Kasumi-1 (cell line): ENCODE measurements at places on chromosomes 7 and 10.

DNA sequence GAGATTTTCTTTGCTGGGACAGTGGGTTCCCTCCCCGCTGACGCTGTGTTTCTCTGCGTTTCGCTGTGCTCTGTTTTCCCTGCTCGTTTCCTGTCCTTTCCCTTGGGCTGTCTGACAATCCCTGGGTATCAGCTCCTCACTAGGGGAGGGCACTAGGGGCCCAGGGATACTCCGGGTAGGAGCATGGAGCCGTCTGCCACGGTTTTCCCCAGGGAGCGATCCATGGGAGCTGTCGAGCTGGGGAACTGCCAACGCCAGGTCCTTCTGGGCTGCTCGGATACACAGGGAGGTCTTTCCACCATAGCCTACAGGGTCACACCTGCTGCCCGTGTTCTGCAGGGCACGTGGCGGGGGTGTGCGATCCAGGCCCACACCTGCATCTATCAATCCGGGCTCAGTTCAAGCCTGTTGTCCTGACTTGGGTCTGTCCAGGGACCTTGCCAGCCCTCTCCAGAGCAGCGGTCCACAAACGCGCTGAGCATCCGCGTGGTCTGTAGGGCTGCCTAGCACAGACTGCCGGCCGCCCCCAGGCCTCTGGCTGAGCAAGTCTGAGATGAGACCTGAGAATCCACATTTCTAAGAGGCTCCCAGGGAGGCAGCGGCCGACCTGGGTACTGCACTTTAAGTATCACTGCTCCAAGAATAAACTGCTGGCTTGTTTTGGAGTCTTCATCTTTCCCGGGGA lies 263.1 kb downstream of the ELFN1 start:
- no peak for DNase-seq

- DNase-seq = no peak
Measured at GRCh38 chr10:34912771-34913170, 97.7 kb upstream of the PARD3 start.

- DNase-seq = peak; percentile 63
Measured at GRCh38 chr10:32054094-32054493, 2.1 kb downstream of the KIF5B start.

- DNase-seq = no peak
Measured at GRCh38 chr7:116395141-116395791, 104.3 kb upstream of the CAV2 start.

DNA sequence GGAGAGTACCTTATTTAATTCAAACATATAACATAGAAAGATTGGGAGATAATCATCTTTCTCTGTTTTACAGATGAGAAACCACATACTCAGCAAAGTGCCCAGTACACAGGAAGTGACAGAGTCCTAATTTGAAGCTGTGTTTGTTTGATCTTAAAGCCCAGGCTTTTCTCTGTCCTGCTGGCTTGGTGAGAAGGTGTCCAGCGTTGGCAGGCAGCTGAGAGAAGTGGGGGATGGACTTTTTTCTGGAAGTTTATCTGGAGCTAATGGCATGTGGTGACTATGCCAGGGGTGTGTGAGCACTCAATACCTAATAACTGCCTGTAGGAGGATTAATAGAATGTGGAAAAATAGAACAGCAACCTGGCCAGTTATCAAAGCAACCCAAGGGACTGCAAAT lies 60.8 kb downstream of the NPSR1 start:
- DNase-seq = no peak

DNA sequence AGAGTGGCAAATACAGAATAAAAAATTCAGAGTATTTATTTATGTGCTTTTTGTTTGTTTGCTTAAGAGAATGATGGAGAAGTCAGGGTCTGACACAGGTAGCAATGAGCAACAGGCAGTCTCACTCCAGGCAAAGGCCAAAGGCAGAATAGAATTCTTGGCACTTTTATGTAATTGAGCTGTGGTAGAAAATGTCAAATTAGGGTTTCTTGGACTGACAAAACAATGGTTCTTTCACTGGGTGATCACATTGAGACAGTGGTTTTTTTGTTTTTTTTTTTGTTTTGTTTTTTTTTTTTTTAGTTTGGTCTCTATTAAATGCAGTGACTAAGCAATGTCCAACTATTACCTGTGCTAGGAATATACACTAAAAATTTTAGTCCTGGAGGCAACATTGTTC lies 27.4 kb downstream of the POM121L12 start:
- no peak for DNase-seq

- DNase-seq = no peak
Measured at GRCh38 chr10:103102195-103102594, 90.9 kb downstream of the NT5C2 start.

- peak; percentile 35 for DNase-seq
Measured at GRCh38 chr7:38932509-38933168, 23.6 kb upstream of the VPS41 start.

DNA sequence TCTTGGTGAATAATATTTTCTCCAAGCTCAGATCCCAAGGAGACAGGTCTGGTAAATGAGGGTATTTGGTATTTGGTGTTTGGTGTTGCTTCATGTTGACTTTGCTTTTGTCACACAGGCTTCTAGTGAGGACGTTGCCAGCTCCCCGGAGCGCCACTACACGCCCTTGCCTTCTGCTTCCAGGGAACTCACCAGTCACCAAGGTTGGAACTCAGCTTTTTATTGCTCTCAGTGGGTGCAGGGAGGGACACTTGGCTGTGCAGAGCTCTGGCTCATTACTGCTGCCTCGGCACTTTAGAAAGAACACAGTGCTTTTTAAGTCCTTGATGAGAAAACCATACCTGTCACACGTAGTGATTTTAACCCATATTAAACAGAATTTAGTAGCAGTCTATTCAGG lies 892.9 kb downstream of the LRMDA start:
- no peak for DNase-seq

DNA sequence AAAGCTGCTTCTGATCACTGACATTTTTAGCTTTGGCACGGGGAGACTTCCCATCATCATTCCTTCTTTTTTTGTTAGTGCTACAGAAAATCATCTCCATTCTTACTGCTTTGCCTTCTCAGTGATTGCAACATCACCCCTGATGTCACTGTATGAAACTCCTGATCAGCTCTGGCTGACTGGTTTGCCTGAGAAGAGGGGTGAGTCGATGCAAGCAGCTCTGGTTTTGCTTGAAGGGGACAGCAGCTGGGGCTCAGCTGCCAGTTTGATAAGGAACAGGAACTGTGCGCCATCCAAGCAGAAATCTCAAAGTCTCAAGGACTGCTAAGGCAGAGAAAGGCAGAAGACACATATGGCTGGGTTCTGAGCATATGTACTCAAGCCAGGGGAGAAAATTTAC lies 808.5 kb upstream of the CELF2 start:
- DNase-seq = no peak

DNA sequence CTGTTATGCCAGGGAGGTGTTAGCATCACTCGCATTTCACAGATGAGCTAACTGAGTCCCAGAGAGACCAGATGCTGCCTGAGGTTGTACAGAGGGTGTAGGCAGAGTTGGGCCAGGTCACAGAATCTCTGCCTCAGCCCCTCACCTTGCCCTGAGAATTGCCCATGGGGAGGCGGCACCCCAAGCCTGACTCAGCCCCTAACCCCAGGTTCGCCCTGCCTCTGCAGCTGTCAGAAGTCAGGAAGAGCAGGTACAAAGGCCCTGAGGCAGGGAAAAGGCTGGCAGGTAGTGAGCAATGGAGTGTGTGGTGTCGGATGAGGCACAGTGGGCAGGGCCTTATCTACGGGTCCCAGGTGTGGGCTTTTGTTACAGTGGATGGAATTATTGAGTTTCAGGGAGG lies 79.4 kb downstream of the MYL10 start:
- DNase-seq = no peak

DNA sequence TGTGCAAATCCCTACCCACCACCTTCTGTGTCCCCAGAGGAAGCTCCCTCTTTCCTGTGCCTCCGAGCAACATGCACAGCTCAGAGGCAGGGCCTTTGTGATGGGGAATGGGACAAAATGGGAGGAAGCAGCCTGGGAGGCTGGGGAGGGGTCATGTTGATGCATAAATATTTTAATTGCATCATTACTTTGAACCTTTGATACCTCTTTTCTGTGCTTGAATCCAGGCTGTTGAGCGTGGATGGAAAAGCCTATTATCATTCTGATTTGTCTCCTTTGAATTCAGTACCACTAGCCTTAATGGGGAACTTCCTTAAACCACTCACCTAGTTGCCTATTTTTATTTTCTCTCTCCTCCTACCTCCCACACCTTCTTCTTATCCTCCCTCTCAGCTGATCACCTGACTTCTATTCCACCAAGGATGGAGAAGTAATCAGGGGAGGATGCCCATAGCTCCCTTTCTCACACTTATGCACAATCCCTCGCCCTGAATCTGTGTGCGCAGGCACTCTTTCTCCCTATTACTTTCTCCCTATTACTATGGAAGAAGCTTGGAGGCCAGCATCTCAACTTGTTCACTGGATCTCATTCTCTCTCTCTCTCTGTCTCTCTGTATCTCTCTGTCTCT lies 78.5 kb downstream of the SEC61G start:
- DNase-seq = no peak

GRCh38 chr7:158488181-158488971 lies 99.2 kb downstream of the PTPRN2 start:
- DNase-seq = no peak

DNA sequence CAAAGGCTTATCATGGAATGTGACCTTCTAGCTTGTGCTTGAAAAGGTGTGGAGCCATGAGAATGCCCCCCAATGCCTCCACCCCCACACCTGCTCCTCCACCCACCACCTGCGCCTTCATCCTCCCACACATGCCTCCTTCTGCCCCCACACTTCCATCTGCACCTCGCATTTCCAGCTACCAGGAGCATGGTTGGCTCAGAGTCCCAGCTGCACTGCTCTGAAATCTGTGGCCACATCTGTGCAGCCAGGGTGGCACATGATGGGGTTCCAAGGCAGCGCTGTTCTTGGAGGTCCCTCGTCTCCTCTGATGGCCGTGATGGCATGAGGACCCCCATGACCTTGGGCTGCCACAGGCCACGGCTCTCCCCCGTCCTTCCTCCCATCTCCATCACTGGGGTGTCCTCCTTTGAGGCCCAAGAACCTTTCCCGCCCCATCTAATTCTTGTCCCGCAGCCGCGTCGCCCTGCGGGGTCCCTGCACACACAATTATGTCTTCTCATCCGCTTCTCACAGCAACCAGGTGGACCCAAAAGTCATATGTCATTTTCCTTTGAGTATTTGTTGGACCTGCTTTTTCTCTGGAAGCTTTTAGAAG lies 40.6 kb upstream of the CNPY1 start:
- no peak for DNase-seq

- no peak for DNase-seq
Measured at GRCh38 chr7:83439026-83439425, 209.9 kb downstream of the SEMA3E start.

- peak; percentile 70 for DNase-seq
Measured at GRCh38 chr10:89738551-89739209, 37.3 kb downstream of the KIF20B start.

- DNase-seq = peak; percentile 45
Measured at GRCh38 chr7:125061776-125062397, 132.3 kb upstream of the POT1 start.

- DNase-seq = no peak
Measured at GRCh38 chr10:126016882-126017281, 120.5 kb downstream of the FANK1 start.

- DNase-seq = peak; percentile 28
Measured at GRCh38 chr7:156950381-156950858, 908 bp downstream of the NOM1 start.

DNA sequence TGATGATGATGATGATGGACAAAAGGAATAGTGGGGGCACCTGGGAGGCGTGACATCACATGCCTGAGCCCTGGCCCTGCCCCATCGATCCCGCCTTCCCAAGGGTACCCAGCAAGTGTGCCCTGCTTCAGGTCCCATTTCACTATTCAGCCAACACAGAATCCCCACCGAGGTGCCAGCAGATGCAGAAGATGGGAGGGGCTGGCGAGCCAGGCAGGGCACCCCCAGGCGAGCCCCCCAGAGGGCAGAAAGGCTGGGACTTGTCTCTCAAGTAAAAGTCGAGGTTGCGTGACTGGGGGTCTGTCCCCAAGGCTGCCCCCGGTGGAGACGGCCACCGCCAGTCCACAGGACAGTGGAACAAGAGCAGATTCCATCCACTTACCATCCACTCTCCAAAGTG lies 57.5 kb downstream of the INSIG1 start:
- DNase-seq = no peak

- no peak for DNase-seq
Measured at GRCh38 chr7:99713995-99714570, 20.9 kb downstream of the CYP3A7 start.

- no peak for DNase-seq
Measured at GRCh38 chr7:64300641-64301405, 12.9 kb upstream of the ZNF736 start.

DNA sequence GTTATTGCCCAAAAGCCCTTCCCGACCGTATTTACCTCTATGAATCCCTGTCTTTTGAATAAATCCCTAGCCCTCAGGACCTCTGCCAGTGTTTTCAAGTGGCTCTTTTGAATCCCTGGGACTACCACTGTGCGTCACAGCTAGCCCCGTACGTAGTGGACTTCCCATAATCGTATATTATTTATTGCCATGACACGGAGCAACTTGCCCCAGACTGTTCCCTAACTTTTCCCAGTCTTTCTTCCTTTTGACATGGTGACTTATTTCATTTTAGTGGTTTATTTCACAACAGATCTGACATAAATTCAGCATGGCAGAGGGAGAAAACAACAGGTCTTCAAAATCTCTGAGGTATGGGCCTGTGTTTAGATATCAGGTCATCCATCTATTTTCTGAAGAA lies 318.6 kb upstream of the KLF6 start:
- DNase-seq = no peak

- DNase-seq = no peak
Measured at GRCh38 chr7:51261117-51261835, 55.3 kb downstream of the COBL start.

DNA sequence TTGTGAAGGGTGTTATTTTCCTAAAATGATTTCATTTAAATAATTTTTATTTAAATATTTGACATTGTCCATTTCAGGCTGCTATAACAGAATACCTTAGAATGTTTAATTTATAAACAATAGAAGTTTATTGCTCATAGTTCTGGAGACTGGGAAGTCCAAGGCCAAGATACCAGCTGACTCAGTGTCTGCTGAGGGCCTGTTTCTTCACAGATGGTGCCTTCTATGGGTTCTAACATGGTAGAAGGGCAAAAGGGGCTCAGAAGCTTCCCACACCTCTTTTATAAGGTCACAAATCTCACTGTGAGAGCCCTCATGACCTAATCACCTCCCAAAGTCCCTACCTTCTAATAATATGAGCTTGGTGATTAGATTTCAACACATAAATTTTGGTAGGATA lies 50.7 kb downstream of the MTURN start:
- DNase-seq = no peak

- no peak for DNase-seq
Measured at GRCh38 chr10:43110338-43111071, 27.7 kb upstream of the CSGALNACT2 start.

GRCh38 chr10:31590023-31590800 lies 271.2 kb downstream of the ZEB1 start:
- DNase-seq = peak; percentile 58
